Activated CD4-positive, alpha-beta memory T cell treated with anti-CD3 and anti-CD28 coated beads, Interleukin-2, amount 10 ng/mL, durations not matched to agents 7 days and 5 days (primary cell): ENCODE measurements at places on chromosomes 2 and 18. TPM values are rescaled to one million over a fixed set of nuclear protein-coding genes. Genes with fewer than 3 reads are reported as not detected.

FAM228A gene
- total RNA-seq, result not detected

PAPOLG gene
- 21.1 TPM for total RNA-seq

STEAP3 gene
- not detected for total RNA-seq

GRB14 gene
- total RNA-seq, result not detected

ABCA12 gene
- not detected for total RNA-seq

TSPYL6 gene
- total RNA-seq, result not detected

GRCh38 chr2:100923461-100924060 lies 78.5 kb upstream of the RPL31 start:
- H3K36me3 ChIP-seq, result no peaks in the 10 kb centered on the region
- no peak overlapping the region for H3K4me3 ChIP-seq
- H3K27ac ChIP-seq, result no peak overlapping the region

DNA sequence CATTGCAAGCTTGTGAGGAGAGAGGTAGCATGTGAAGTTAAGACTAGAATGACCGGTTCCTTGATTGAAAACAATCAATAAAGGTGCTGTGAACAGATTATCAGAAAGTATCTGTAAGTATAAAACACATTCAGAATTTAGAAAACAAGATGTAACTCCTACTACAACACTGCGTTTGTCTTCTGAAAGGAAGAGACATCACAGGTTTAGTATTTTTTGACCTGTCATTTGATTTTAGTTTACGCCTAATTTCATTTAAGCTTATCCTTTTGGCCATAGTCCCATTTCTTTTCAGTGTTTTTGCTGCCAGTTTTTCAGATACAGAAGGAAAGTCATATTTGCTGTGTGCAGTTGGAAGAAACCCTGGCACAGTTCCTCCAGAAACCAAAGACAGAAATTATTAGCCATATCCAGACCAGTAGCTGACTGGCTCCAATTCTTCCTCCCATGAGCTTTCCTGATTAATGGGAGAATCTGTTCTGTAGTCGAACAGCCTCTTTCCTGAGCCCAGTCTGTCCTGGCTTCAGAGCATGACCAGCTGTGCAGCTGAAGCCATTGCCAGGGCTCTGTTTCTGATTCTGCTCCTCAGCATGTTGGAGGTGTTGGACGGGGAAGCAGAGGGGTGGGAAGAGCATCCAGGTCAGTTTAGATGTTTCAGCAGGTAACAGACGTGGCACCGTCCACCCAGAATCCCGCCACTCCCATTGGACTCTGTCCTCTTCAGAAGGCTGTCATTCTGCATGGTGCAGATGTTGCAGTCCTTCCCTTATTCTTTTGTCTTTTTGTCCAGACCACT lies 61.0 kb downstream of the CRIM1 start:
- no peak overlapping the region for H3K27ac ChIP-seq
- H3K4me3 ChIP-seq, result no peak overlapping the region
- no peak for DNase-seq
- no peaks in the 10 kb centered on the region for H3K36me3 ChIP-seq
- no peaks in the 10 kb centered on the region for H3K27me3 ChIP-seq

DNA sequence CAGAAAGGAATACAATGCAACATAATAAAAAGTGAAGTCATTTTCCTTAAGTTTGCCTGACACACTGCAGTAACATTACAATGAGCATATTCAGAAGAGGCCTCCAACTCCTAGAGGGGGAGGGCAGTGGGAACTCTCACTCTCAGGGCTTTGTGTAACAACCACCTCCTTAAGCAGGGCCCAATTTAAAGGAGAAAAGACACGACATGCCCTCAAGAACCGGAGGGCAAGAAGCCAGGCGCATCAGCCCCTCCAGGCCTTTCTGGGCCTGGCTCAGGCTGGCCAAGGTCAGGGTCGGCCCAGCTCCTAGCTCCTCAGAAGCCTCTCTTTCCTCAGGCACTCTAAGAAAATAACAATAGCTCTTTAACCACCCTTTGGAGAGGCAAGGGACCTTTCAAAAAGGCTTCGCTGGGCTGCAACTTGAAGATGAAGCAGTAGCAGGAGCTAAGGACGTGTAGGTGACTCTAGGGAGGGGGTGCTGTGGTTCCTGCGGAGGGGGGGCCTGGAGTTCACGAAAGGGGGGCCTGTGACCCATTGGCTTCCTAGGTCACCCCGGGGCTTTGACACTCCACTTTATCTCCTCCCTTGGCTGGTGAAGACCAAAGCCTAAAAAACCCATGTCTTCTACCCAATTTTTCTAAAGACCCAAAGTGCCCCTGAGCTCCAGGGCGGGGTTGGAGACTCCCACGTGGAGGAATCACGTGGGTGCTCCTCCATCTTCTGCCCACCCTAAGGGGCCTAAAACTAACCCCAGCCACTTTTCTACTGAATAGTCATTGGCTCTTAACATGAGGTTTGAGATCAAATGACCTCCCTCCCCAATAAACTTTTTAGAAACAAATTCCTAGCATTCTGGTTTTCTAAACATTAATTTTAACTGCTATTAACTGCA lies 13.3 kb downstream of the SERTAD2 start:
- H3K4me3 ChIP-seq, result no peak overlapping the region
- H3K36me3 ChIP-seq, result peaks cover 13% of the 10 kb centered on the region
- no peak overlapping the region for H3K27ac ChIP-seq
- no peaks in the 10 kb centered on the region for H3K27me3 ChIP-seq
- H3K4me1 ChIP-seq, result peaks cover 56% of the 10 kb centered on the region
- DNase-seq, result no peak

DNA sequence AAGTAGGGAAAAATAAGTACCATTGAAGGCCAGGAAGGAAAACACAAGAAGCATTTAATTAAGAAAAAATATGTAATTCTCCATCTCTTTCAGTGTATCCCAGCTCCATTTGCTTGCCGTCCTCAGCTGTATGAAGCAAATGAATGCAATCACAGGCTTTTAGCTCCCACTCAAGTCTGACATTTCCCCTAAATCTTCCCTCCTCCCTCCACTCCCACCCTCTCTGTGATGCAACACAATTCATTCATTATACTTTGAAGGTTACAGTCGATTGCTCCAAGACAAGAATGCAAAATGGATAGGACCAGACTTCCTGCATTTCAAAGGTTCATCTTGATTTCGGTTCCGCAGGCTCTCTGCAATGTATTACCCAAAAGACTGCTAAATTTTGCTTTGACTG lies 172.7 kb upstream of the SERPINE2 start:
- no peak overlapping the region for H3K4me3 ChIP-seq
- H3K27me3 ChIP-seq, result peaks cover 16% of the 10 kb centered on the region
- no peak for DNase-seq
- no peak overlapping the region for H3K27ac ChIP-seq
- H3K4me1 ChIP-seq, result no peaks in the 10 kb centered on the region
- H3K36me3 ChIP-seq, result no peaks in the 10 kb centered on the region

DNA sequence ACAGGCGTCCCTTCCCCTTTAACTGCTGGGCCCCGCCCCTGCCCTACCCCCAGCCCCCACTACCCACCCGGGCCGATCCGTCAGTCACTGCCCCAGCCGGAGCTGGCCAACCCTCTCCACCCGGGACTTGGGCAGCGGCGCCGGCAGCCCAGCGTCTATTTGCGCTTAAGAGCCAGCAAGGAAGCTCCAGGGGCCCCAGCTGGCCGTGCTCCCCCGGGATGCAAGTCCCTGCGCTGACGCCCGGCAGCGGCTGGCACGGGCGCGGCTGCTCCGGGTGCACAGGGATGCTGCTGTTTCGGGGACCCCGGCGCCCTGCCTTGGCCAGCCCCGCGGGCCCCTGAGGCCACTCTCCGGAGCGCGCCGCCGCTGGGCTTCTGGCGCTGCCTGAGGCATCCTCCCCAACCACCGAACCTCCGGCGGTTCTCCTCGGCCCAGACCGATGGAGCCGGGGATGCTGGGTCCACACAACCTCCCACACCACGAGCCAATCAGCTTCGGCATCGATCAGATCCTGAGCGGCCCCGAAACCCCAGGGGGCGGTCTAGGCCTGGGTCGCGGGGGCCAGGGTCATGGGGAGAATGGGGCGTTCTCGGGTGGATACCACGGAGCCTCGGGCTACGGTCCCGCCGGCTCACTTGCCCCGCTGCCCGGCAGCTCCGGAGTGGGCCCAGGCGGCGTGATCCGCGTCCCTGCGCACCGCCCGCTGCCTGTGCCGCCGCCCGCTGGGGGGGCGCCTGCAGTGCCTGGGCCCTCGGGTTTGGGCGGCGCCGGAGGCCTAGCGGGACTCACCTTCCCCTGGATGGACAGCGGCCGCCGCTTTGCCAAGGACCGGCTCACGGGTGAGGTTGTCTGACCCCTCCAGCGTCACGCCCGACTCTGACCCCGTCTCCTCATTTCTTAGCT lies at the start of gene TLX2:
TSS of gene TLX2 (plus strand) at position 83 of the 903 bp plus-strand sequence. CDS start at position 440, 357 bp downstream.
- H3K27me3 ChIP-seq, result peaks cover 76% of the 10 kb centered on the region
- peaks cover 43% of the 10 kb centered on the region for H3K4me1 ChIP-seq
- peak within 1 kb of the TSS; percentile 79 for H3K4me3 ChIP-seq
- DNase-seq, result peak; percentile 28
- H3K27ac ChIP-seq, result no peak within 1 kb of the TSS

GRCh38 chr18:407191-407590 lies 93.3 kb downstream of the COLEC12 start:
- no peak overlapping the region for H3K4me3 ChIP-seq
- no peaks in the 10 kb centered on the region for H3K36me3 ChIP-seq
- H3K27me3 ChIP-seq, result peaks cover 3% of the 10 kb centered on the region
- H3K27ac ChIP-seq, result no peak overlapping the region
- DNase-seq, result no peak
- H3K4me1 ChIP-seq, result no peaks in the 10 kb centered on the region

DNA sequence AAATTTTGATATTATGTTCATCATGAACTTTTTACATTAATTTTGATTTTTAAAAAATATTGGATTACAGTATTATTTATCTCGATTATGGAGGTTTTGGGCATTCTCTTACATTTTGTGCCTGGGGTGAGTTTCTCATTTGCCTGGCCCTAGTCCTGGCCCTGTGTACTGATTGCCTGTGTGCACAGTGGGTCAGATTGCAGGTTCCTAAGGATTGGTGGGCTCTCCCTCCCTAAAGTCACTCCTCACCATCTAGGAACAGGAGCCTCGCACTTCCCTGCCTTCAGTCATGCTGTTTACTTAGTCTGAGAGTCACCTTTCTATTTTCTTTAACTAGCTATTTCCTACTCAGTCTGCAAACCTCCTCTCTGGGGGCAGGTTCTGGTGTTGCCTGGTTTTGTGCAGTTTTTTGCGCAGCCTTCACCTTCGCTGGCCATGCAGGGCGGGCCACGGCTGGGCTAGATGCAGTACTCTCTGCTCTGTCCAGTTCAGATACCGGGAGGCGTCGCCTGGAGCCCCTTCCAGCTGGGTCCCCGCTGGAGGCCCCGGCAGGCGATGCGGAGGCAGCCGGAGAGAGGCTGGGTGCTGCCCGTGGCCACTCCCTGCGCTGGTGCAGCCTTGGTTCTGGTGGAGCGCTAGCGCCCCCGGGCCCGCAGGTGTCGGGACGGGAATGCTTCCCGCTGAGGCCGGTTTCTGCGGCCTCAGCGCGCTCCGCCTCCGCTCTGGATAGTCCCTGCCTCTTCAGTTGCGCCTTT lies 23.3 kb upstream of the MC5R start:
- H3K27me3 ChIP-seq, result peaks cover 62% of the 10 kb centered on the region
- peaks cover 3% of the 10 kb centered on the region for H3K4me1 ChIP-seq
- H3K36me3 ChIP-seq, result no peaks in the 10 kb centered on the region
- no peak overlapping the region for H3K27ac ChIP-seq

- DNase-seq, result no peak
- H3K4me1 ChIP-seq, result peaks cover 24% of the 10 kb centered on the region
- no peak overlapping the region for H3K27ac ChIP-seq
- H3K36me3 ChIP-seq, result peaks cover 6% of the 10 kb centered on the region
- no peak overlapping the region for H3K4me3 ChIP-seq
These were observed 14.3 kb upstream of the TRIB2 start for GRCh38 chr2:12702168-12703121.

- peak overlapping the region; percentile 59 for H3K27ac ChIP-seq
- peaks cover 33% of the 10 kb centered on the region for H3K36me3 ChIP-seq
- peaks cover 32% of the 10 kb centered on the region for H3K4me1 ChIP-seq
- DNase-seq, result peak; percentile 53
- peak overlapping the region; percentile 80 for H3K4me3 ChIP-seq
- no peaks in the 10 kb centered on the region for H3K27me3 ChIP-seq
These were observed 60.1 kb downstream of the EMILIN2 start for GRCh38 chr18:2906704-2907549.
